ENCODE measurements at places on chromosomes 11 and 22. TPM values are rescaled to one million over a fixed set of nuclear protein-coding genes. Genes with fewer than 3 reads are reported as not detected.

GRCh38 chr11:134455516-134455915 lies 43.5 kb upstream of the B3GAT1 start:
- no peaks in the 10 kb centered on the region for H3K36me3 ChIP-seq
- H3K4me1 ChIP-seq: no peaks in the 10 kb centered on the region
- H3K4me3 ChIP-seq: no peak overlapping the region
- no peaks in the 10 kb centered on the region for H3K27me3 ChIP-seq
- no peak overlapping the region for H3K27ac ChIP-seq

DNA sequence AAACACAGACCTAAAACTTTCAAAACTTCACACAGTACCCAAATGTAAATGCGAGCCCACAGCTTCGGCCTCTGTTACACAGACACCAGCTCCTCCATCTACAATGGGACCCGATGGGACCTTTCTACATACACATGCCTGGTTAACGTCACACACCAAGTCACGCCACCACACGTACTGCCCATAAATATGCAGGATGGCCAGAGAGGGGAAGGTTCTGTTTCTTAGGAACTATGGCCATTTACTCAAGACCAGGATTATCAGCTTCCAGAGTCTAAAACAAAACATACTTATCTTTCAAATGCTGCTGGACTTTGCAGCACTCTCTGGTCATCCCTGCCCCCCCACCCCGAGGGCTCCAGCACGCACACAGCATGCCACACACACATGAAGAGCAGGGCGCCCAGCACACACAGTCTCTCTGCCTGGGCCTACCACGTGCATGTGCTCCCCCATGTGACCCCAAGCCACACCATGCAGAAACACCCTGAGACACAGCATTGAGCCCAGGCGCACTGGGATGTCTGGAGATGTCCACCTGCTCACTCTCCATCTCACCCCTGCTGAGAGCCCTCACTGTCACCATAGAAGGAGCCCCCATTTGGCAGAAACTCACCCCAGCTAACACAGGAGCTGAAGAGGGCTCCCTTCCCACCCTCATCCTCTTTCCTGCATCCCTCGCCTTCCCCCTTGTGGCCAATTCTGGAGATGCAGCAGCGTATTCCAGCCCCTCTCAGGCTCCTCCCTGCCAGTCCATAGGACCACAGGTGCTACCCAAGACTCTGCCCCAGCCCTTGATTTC lies 61.8 kb downstream of the SLC22A12 start:
- no peaks in the 10 kb centered on the region for H3K4me1 ChIP-seq
- H3K27ac ChIP-seq: no peak overlapping the region
- no peak overlapping the region for H3K4me3 ChIP-seq
- H3K36me3 ChIP-seq: no peaks in the 10 kb centered on the region

DNA sequence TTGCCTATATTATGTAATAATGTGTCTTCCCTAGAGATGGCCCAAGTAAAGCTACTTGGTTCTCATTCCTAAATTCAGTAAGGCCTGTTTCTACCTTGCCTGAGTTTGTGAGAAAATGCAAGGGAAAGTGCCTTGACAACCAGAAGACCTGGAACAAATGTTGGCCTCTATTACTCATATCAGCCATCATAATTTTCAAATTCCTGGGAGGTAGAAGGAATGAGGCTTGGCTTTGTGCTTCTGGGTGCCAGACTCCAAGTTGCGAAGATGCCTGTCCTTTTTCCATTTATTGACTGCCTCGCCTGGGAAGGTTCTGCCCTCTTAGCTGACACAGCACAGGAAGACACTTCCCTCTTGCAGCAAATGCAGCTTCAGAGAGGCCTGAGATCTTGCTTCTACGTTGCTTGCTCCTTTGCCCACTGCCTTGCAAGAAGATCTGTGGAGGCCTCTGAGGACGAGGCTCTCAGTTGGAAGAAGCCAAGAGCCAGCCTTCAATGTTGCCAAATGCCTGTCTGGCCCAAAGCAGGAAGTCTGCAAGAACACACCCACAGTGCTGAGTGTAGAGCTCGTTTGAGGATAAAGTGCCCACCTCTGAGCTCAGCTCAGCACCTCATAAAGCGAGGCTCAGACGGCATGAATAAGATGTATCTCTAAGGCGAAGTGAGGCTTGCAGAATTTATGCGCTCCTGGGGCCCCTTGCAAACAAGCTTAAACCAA lies 120.1 kb downstream of the GALNT18 start:
- no peaks in the 10 kb centered on the region for H3K27me3 ChIP-seq
- no peak overlapping the region for H3K4me3 ChIP-seq
- no peak overlapping the region for H3K27ac ChIP-seq
- DNase-seq: no peak
- H3K4me1 ChIP-seq: no peaks in the 10 kb centered on the region

DNA sequence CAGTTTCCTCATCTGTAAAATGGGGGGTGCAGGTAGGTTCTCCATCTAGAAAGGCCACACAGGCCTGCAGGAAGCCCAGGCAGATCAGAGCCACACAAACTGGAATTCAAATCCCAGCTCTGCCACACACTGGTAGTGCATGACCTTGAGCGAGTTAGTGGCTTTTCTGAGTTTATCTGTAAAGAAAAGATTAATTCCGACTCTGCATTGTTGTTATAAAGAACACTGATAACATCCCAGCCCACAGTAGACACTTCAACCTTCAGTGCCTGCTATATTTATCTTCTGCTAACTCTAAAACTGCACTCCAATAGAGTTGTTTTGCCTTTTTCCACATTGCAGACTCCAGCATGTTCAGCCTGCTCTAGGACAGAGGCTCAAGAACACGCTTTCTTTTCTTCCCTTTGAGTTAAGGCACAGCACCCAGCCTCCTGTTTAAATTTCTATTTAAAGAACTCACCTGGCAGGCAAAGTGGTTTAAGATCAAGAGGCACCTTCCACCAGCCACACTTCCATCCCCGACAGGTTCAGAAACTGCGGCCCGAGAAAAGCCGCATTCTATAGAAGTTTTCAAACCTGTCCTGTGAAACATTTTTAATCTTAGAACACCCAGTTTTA lies 133.9 kb downstream of the PLEKHA7 start:
- H3K4me3 ChIP-seq: no peak overlapping the region
- H3K27me3 ChIP-seq: no peaks in the 10 kb centered on the region
- no peak for DNase-seq
- no peak overlapping the region for H3K27ac ChIP-seq
- no peaks in the 10 kb centered on the region for H3K36me3 ChIP-seq

- H3K4me3 ChIP-seq: no peak overlapping the region
- no peak for DNase-seq
- H3K4me1 ChIP-seq: peaks cover 2% of the 10 kb centered on the region
- H3K27ac ChIP-seq: no peak overlapping the region
- no peaks in the 10 kb centered on the region for H3K27me3 ChIP-seq
Measured at GRCh38 chr11:110081462-110082376, 11.5 kb upstream of the ZC3H12C start.

SRRD gene
- total RNA-seq: 19.9 TPM

SERPING1 gene
- total RNA-seq: 121 TPM

All from spleen (tissue), 13 donors.